Fibroblast of upper back skin (primary cell): ENCODE measurements at places on chromosomes 13 and 19.

- DNase-seq = no peak
Observed at GRCh38 chr19:57905258-57905657, 11.1 kb downstream of the ZNF417 start.

- DNase-seq = no peak
Observed at GRCh38 chr19:21698215-21698614, 69.2 kb downstream of the ZNF100 start.

GRCh38 chr13:97559030-97559429 lies 125.1 kb downstream of the RAP2A start:
- no peak for DNase-seq

DNA sequence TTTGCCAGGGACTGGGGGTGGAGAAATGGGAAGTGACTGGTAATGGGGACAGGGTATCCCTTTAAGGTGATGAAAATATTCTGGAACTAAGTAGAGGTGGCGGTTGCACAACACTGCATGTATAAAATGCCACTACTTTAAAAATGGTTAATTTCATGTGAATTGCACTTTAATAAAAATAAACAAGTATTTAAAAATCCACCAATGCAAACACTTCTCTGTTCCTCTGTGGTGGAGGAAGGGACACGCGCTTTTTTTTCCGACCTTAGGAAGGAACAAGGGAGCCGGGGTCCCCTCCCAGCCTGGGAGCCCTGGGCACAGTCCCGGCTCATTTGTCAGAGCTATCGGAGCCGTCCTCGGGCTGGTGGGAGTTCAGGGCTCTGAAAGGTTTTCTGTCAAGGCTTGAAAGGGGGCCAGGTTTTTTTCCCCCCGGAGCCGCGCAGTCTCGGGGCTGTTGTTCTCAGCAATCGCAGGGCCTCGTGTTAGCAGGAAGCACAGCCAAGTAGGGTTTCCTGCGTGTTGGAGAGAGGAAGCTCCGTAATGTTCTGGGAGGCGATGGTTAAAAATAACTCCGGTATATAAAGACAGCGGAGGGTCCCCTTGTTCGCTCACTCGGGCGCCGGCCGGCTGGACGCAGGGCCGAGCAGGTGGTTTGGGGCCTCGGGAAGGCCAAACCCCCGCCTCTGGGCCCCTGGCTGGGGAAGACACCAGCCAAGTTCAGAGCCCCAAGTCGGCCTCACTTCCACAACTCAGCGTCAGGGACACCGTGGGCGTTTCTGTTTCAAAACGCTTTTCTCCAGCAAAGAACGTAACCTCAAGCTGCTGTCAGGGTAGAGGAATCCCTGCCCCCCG lies 41.2 kb upstream of the KLF2 start:
- DNase-seq = peak; percentile 55

GRCh38 chr13:89574077-89574476 lies 1773.4 kb upstream of the MIR17HG start:
- no peak for DNase-seq

DNA sequence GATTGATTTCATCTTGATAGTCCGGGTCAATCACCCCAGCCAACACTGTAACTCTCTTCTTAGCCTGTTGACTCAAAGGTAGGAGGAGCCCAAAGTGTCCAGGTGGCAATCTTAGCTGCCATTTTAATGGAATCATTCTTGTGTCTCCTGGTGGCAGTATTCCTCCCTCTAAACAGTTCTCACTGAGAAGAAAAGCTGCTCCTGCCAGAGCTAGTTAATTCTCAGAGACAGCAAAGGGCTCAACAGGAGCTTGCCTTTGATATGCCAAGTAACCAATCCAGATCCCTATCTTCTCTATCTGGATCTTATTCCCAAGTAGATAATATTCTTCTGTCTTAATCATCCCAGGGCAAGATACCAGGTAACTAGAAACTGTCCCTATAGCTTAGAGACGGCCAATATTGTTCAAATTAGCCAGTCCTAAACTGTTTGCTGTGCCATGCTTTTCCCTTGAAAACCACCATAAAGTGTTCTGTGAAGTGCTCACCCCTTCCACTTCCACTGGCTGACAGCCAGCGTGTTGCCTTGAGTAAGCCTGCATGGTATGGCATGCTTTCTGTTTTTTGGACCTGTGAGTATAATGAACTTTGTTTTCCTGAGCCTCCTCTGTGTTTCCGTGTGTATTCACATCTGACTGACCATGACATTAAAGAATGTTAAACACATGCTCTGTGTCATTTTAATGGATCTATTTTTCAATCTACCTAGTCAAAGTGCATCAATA lies 463.7 kb upstream of the SLITRK5 start:
- no peak for DNase-seq

- DNase-seq = no peak
Observed at GRCh38 chr13:24221007-24221406, 60.5 kb downstream of the SPATA13 start.

DNA sequence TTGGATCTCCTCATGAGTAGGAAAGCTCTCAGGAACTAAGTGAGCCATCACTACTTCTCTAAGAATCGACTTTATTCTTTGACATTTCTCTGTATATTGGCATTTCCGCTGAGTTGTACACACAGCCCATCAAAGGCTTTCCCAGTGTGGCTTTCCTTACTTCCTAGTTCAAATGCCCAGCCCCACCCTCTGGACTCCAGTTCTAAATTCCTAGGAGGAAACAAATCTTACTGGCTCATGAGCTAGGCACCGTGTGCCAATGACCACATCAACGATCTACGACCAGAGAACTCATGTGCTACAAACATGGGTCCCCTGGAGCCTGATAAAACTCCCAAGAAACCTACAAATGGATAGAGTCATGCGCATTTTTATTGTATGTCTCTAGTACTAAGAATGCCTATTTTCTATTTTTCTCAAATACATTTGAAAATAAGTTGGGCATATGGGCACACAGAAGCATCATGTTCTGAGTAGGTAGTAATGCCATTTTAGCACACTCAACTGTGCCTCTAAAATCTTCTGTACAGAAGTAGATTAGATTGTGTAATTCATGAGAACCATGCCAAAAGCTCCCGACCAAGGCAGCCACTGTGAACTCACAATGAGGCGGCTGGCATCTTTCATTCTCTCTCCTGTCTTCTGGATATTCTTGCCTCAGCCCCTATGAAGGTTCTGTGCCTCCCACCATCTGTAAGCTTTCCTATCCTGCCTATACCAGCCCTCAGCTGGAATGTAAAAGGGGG lies 10.5 kb upstream of the RAP2A start:
- no peak for DNase-seq

GRCh38 chr13:111177081-111177711 lies 62.1 kb downstream of the ARHGEF7 start:
- peak; percentile 41 for DNase-seq

- no peak for DNase-seq
Observed at GRCh38 chr13:77986713-77987112, 68.1 kb upstream of the EDNRB start.

DNA sequence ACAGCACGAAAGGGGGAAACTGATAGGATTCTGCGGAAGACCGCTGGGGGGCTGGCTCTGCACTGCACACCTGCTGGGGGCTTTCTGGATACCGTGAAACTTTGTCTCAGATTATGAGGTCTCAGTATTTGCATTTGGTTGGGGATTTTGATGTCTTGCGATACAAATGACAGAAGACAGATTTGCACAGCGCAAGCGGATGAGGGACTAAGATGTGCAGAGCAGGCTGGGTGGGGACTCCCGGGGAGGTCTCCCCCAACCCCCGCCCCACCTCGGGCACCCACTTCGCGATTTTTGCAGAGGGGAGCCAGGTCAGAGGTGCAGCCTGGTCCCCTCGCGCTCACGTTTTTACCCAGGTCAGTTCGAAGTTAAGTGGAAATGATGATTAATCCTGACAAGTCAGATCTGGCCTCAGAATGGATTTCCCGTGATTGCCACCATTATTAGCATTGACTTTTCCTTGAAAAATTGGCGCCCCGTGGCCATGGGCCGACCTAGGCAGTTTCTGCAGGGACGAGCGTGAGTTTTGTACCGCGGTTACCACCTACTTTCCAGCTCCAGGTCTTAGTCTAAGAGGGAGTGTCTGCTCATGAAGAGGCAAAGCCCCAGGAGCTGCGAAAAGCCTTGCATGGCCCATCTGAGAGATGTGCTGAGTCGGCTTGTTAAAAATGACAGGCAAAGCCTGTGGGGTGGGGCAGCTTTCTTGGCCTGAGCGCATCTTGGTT lies 1.3 kb upstream of the GJB2 start:
- DNase-seq = no peak

- DNase-seq = no peak
Observed at GRCh38 chr19:55402509-55402908, 5.1 kb downstream of the UBE2S start.

DNA sequence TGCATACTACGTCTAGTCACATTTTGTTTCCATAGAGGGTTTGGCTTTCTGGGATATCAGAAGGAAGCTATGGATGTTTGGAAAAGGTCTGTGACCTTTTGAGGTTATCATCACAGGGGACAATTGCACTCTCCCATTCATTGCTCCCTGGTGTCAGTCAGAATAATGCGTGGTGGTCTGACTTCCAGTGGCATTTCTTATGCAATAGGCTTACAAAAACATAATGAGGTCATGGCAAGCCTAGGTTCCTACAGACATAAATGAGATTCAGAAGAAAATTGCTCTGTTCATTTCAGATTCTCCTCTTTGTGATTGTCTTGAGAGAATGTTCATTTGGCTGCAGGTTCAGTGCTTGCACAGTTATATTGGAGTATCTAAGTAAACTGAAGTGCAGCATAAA lies 54.6 kb downstream of the ARHGAP35 start:
- DNase-seq = no peak

DNA sequence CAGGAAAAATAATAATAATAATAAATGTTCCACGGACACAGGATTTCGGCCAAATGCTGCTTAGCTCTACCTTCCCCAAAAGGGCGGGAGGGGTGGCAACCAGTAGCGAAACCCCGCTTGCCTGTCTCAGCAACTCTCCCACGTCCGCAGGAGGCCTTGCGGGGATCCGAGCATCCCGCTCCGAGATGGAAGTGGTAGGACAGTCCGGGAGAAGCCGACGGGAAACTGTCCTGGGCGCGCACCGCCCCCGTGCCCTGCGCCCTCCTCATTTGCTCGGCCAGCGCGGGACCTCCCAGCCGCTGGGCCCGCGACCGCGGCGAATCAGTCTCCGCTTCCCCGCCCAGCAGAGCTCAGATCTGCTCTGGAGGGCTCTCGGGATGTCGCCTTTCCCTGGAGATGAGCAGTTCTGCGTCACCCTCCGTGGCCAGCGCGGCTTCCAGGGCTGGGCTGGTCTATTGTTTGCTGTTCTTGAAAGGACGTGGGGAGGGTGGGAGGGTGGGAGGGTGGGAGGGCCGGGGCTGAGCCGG lies 48.9 kb upstream of the PABPC3 start:
- DNase-seq = no peak

- peak; percentile 96 for DNase-seq
Observed at GRCh38 chr19:869245-870177, 10.0 kb downstream of the CFD start.

DNA sequence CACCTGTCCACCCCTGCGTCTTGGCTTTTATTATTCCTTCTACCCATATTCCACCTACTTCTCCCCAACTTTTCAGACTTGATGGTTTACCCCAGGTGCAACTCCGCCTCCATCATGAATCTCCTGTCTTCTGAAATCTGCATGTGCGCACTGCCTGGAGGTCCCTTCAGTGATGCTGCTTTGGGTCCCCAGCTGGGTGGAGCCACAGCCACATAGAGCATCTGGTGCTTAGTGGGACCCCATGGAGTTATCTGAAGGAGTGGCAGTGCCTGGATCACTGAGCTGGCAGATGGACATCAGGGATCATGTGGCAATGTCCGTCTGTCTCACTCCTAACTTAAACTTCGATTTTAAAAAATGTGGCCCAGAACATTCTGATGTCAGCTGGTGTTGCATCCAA lies 13.5 kb downstream of the ZNF536 start:
- DNase-seq = no peak

- no peak for DNase-seq
Observed at GRCh38 chr19:28631961-28632360, 581.0 kb downstream of the UQCRFS1 start.

GRCh38 chr13:102940143-102940542 lies 94.3 kb downstream of the ERCC5 start:
- DNase-seq = no peak

GRCh38 chr19:34217952-34218817 lies 36.2 kb upstream of the GARRE1 start:
- peak; percentile 99 for DNase-seq

DNA sequence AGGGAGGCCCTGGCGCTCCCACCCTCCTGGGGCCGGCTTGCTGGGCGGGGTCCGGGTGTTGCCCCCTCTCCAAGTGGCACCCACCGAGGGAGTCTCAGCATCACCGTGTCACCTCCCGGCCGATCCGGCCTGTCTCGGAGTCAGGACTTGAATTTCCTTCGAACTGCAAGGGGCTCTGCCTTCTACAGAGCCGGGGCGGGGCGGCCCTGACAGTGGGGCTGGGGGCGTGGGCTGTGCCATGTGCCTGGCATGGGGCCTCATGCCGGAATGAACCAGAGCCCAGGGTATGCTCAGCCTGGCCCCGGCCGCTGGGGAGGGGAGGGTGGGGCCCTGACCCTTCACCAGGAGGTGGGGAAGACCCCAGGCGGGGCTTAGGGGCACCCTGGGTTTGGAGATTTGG lies 47.0 kb upstream of the TCF3 start:
- DNase-seq = no peak

- DNase-seq = peak; percentile 96
Observed at GRCh38 chr13:45206340-45206739, 5.5 kb upstream of the KCTD4 start.

- DNase-seq = no peak
Observed at GRCh38 chr13:105445796-105446195, 1089.7 kb downstream of the EFNB2 start.

- DNase-seq = no peak
Observed at GRCh38 chr13:37608750-37609339, 10.3 kb upstream of the POSTN start.

GRCh38 chr19:18194554-18195238 lies 1.7 kb downstream of the MPV17L2 start:
- no peak for DNase-seq

DNA sequence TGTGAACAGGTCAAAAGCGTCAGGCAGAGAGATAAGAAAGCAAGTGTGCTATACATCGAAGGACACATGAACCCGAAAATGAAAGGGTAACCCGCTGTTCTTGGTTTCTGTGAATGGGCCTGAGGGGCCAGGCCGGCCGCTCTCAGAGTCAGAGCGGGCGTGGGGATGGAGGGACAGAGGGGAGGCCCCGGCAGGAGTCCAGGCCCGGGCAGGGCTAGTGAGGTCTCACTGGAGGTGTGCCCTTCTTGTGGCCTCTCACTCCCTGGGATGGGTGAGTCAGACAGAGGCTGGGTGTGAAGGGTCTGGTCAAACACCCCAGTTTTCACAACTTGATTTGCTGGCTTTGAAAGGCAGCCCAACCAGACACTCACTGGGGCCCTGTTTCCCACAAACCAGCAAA lies 17.4 kb upstream of the NDUFS7 start:
- DNase-seq = no peak
